ENCODE measurements at places on chromosomes 6 and 20.

- DNase-seq = peak; percentile 20
These were observed 48.8 kb downstream of the TM9SF4 start for GRCh38 chr20:32158351-32158750.

- no peak for DNase-seq
These were observed 200.9 kb downstream of the NFATC2 start for GRCh38 chr20:51341581-51341980.

- no peak for DNase-seq
These were observed 278.2 kb downstream of the CLIC5 start for GRCh38 chr6:45737331-45738056.

DNA sequence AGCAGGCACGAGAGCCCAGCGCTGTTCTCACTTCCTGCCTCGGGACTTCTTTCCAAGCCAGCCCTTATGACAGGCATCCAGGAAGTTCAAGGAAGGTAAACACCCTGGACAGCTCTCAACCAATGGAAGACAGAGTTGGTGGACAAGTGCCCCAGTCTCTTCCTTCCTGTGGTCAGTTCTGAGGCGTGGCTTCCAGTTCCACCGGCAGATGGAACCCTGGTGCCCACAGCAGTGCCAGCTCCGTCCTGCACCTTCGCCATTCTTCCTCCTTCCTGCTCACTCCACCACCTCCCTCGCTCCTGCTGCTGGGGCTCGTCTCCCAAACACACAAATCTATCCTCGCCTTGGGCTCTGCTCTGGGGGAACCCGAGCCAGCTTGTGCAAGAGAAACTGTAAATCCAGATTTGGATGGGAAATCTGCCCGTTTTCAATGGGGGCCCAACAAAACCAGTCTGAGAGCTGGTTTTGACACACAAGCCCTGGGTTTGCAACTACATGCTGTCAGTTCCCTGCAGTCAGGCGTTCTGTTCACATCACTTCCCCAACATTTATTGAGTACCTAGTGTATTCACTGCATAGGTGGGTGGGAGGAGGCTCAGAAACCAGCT lies 162.7 kb downstream of the GRM4 start:
- no peak for DNase-seq

GRCh38 chr6:135577059-135577538 lies 79.6 kb upstream of the AHI1 start:
- DNase-seq = no peak

GRCh38 chr6:24996269-24996836 lies 60.6 kb upstream of the RIPOR2 start:
- no peak for DNase-seq

GRCh38 chr20:10927936-10928840 lies 254.4 kb upstream of the JAG1 start:
- no peak for DNase-seq

GRCh38 chr6:131381709-131382093 lies 191.3 kb upstream of the ARG1 start:
- DNase-seq = no peak

- DNase-seq = no peak
These were observed 31.0 kb downstream of the TOMM6 start for GRCh38 chr6:41818271-41819054.

GRCh38 chr6:36969988-36970891 lies 15.7 kb downstream of the PI16 start:
- DNase-seq = no peak

- peak; percentile 24 for DNase-seq
These were observed 10.8 kb upstream of the TAAR1 start for GRCh38 chr6:132669690-132670291.

DNA sequence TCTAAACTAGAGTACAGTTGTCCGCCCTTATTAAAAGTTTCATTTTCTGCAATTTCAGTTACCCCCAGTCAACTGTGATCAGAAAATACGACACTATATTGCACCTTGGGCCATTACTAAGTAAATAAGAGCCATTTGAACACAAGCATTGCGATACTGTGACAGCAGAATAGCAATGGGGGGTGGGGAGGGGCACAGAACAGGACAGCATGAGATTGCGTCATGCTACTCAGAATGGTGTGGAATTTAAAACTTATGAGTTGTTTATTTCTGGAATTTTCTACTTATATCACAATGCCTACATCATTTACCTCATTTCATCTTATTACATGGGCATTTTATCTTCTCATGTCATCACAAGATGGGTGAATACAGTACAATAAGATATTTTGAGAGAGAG lies 166.3 kb downstream of the MANEA start:
- DNase-seq = no peak

DNA sequence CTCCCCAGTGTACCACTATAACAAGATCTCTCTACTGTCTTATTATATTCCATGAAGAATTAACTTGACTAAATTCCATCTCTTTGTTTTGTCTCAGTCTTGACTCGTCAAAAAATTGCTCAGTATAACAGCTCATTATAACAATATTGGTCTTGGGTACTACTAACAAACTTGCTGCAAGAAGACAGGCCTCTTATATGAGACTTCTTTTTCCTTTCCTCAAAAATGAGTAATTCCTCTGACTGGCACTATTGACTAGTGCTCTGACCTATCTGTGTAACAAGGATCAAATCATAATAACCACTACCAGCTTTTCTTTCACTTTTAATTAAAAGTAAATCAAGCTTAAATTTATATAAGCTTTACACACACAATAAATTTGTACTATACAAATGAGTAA lies 91.3 kb upstream of the THEMIS start:
- no peak for DNase-seq

GRCh38 chr6:44504301-44504791 lies 116.8 kb downstream of the CDC5L start:
- no peak for DNase-seq

- DNase-seq = no peak
These were observed 59.3 kb downstream of the BTBD3 start for GRCh38 chr20:11976966-11977365.

DNA sequence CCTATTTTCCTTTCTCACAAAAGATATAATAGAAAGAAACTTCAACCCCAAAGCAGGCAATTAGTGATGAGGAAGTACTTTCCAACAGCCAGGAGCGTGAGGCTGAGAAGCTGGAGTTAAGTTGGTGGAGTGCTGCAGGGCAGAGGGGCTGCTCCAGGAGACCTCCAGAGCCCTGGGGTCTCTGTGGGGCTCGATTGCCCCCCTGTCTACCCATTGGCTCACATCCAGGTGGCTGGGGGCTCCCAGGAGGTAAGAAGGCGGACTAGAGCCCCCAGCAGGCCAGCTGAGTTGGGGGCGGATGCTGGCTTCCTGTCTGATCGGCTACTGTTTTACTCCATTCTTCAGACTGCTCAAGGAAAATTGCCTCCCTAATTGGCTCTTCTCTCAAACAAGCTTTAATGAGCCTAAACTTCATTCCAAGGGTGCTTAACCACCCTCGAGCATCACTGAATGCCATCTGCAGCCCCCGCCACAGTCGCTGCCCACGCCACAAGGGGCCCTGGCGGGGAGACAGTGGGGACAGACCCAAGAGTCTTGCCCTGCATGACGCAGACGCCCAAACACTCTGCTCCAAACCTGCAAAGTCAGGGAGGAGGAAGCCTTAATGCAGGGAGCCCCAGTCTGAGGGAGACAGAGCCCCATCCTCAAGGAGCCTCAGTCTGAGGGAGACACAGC lies 78.6 kb downstream of the MDGA1 start:
- DNase-seq = no peak

GRCh38 chr20:63896264-63897105 lies 1.6 kb downstream of the DNAJC5 start:
- no peak for DNase-seq

- DNase-seq = no peak
These were observed 16.3 kb upstream of the CST9L start for GRCh38 chr20:23584434-23585199.

- DNase-seq = no peak
These were observed 40.5 kb upstream of the MDGA1 start for GRCh38 chr6:37738216-37738615.

- DNase-seq = no peak
These were observed 184.2 kb downstream of the PLCB4 start for GRCh38 chr20:9253006-9253539.
